NCI-H2171 treated with DMSO at 0.1 percent for 48 hours (cell line): ENCODE measurements at places on chromosomes 1 and 21.

DNA sequence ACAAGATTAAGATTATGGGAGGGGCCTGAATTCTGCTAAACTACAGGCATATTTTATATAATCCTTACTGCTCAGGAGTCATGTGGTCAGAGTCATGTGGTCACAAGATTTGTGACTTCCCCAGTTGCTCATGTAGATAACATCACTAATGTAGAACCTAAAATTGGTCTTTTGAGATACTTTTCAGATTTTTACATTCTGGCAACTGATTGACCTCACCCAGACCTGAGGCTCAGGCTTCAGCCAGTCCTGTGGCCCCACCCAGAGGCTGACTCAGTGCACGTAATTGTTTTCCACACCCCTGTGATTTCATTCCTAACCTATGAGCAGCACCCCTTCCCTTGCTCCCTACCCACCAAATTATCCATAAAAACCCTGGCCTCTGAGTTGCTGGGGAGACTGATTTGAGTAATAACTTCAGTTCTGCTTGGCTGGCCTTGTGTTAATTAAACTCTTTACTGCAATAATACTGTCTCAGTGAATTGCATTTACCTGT is 41.7 kb upstream of the ZNF326 start:
- no peak for DNase-seq

- no peak for DNase-seq
These were observed 59.9 kb downstream of the ZBTB17 start for GRCh38 chr1:15915991-15916390.

DNA sequence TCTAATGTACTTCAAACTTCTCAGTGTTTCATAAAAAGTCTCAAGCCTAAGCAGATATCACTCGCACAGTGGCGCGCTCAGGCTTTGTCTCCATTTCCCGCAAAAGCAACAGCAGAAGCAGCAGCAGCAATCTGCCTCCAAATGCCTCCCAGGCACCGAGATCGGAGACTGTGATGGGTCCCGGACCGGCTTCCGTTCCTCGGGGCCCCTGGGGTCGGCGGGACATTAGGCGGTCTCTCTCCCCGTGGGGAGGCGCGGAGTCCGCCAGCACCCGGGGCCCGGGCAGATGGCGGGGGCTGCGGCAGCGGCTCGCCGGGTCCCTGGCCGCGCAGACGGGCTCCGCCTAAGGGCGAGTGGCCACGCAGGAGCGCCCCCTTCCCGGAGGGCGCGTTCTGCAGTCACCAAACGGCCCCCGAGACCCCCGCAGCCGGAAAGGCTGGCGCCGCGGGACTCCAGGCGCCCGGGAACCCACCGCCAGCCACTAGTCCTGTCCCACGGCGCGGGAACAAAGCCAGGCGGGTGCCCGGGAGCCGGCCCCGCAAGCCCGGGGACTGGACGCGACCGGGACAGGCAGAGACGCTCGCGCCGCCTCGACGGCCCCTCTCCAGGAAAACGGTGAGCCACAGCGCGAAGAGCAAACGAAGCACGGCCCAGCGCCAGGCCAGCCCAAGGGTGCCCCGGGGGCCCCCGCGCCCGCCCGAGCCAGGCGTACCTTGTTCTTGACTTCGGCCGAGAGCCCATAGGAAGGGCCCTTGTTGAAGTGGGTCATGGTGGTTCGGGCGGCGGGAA is 590 bp downstream of the CNN3 start:
- DNase-seq: peak; percentile 46

GRCh38 chr1:67749263-67749843 is 64.4 kb downstream of the GADD45A start:
- DNase-seq: no peak

- no peak for DNase-seq
These were observed 3.2 kb upstream of the B3GALT2 start for GRCh38 chr1:193189442-193190095.

DNA sequence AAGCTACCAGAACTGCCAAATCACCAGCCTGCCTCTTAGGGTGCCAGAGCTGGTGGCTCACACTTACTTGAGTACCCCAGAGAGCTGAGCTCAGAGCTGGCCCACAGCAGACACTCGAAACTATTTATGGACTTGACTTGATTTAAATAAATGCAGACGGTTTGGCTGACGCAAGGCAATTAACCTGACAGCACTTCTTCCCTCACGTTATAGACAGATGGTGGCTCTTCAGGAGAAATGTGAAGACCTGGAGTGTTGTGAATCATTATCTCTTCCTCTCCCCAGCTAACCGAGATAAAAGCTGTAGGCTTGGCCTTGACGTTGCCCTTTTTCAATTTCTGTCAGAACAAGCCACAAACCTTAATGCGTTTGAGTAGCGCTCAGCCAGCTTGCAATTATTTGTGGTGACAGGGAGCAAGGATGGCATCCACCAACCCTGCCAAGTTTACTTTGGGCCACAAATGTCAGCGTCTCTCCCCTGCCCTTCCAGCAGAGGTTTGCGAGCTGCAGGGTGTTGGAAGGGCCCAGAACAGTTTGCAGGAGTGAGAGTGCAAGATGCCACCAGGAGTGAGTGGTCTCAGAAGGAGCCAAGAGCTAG is 34.0 kb upstream of the BCAR3 start:
- DNase-seq: peak; percentile 81

- no peak for DNase-seq
These were observed 108.6 kb upstream of the USP24 start for GRCh38 chr1:55323760-55324159.

GRCh38 chr21:25467896-25468295 is 139.4 kb downstream of the MRPL39 start:
- no peak for DNase-seq

- no peak for DNase-seq
These were observed 908 bp downstream of the DDI2 start for GRCh38 chr1:15618077-15618654.
